ENCODE measurements at places on chromosomes 4 and X.

DNA sequence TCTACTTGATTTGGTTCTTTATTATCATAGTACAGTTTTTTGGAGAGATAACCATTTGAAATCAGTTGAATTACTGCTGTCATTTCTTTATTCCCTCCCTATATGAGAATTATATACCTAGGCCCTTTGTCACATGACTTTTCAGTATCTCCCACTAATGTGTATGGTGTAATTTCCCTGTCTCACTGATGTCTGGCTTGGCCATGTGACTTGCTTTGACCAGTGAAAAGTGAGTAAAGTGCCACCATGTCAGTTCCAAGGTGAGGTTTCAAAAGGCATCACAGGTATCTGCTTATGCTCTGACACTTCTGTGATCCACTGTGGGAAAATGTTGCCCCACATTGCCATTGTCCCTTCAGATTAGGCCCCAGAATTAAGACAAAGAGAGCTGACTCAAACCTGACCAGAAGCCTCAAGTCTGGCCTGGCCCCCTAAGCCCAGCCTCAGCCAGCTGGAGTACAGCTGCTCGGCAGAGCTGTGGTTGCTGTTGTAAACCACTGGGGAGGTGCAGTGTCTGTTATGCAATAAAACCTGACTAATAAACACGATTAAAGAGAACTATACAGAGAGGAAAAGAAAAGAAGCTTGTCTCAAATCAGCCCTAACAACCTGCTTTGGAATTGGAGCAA lies 27.5 kb downstream of the SETD7 start:
- peak; percentile 80 for DNase-seq

- DNase-seq: no peak
These were observed 2.5 kb upstream of the SOX3 start for GRCh38 chrX:140507223-140507981.

DNA sequence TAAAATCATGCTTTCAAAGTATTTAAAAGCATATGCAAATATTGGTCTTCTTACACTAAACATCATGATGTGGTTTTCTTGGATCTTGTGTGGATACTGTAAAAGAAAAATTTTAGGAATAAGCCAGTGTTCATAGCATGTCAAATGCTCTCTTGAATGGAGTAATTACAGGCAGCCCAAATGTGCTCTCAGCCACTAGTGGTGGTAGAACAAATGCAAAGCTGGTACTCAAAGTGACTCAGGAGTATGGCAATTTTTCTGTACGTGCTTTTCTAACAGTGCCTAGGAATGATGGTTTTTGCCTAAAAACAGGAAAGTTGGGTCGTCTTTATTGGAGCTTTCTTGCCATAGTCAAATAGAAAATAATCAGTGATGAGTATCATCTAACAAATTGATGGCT lies 19.9 kb downstream of the PGRMC2 start:
- no peak for DNase-seq

DNA sequence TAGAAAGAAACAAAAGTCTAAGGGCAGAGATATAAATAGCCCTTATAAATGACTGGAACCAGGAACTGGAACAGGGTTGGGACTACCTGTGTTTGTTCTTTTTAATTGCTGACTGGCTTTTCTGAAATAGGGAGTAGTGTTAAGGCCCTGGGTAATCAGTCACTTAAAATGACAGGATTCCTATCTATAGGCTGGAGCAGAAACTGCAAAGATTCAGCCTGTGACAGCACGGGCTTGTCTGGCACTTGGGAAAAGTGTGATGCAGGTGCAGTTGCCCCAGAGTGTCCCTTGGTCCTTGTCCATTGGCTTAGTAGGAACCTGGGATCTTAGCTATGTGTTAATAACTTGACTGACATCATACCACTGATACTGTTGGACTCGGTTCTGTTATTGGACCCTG lies 14.7 kb upstream of the PLAC8 start:
- no peak for DNase-seq

- no peak for DNase-seq
These were observed 602.4 kb upstream of the PRKX start for GRCh38 chrX:4315891-4316290.

- no peak for DNase-seq
These were observed 8.5 kb downstream of the LRPAP1 start for GRCh38 chr4:3523628-3524221.

- DNase-seq: no peak
These were observed 341 bp upstream of the PRPS2 start for GRCh38 chrX:12790885-12791256.

DNA sequence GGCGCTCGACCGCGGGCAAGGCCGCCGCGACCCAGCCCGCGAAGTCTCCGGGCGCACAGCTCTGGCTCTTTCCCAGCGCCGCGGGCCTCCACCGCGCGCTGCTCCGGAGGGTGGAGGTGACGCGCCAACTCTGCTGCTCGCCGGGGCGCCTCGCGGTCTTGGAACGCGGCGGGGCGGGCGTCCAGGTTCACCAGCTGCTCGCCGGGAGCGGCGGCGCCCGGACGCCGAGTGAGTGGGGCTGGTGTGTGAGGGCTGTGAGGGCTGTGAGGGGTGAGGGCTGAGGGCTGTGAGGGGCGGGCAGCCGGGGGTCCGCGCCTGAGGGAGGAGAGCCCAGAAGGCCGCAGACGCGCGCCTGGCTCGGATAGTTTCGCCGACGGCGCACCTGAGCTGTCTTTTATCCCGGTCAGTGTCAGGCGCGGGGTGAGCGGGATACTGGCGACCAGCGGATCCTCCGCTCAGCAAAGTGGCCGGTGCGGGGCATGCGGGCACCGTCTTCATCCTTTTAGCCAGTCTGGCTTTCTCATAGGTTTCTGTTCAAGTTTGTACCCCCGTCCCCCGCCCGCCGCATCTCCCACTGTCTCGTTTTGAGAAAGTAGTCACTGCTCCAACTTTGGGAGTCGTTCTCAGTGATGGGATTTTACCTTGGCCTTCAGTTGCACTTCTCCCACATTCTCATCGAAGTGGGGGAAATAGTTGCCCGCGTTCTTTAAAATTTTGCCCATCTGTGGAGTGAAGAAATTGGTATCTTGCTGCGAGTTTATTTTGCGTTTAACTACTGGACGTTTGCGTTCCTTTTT lies 586 bp downstream of the HERC5 start:
- DNase-seq: no peak

DNA sequence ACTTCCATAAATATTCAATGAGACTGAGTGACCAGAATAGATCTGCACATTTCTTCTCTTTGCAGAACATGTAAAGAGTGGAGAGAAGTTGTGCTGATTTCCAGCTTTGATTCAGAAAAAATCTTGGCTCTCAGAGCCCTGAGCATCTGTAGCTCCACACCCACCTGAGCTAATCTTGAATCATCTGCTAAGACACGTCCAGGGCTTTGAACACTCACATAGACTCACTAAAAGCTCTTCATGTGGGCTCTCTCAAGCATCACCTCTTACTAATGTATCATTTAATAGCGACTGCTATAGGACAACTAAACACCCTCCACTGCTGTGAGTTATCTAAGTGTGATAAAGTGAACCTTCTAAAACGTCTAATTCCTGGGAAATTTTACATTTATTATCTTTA lies 147.7 kb upstream of the GRIA3 start:
- DNase-seq: no peak

GRCh38 chrX:151000861-151001331 lies 17.8 kb downstream of the HMGB3 start:
- DNase-seq: no peak

- no peak for DNase-seq
These were observed 118.1 kb downstream of the SORCS2 start for GRCh38 chr4:7310451-7310850.

DNA sequence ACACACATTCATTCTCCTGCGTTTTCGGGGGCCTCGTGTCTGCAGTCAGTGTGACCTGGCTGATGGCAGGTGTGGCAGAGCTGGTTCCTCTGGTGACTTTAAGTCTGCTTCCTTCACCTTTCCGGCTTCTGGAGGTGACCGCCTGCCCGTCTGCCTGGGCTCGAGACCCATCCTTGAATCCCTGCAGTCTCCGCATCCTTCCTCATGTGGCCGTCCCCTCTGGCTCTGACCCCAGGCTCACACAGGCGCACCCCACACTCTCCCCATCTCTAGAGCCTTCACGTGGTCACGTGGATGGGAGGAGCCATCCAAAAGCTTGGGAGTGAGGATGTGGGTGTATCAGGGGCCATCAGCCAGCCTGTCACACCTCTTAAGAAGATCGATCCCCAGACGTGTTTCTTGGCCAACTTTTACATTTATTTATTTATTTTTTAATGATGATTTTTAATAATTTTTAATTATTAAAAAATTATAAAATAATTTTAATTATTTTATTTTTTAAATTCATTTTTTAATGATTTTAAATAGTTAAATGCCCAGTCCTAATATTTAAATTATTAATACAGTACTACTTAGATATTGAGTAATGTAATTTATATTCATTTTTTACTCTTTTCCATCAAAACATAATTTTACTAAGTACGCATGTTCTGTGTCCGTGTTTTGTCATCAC lies 20.9 kb downstream of the RGS12 start:
- no peak for DNase-seq

- DNase-seq: no peak
These were observed 60.6 kb downstream of the GSPT2 start for GRCh38 chrX:51803833-51804232.

GRCh38 chrX:148933881-148934280 lies 433.5 kb downstream of the AFF2 start:
- DNase-seq: no peak

DNA sequence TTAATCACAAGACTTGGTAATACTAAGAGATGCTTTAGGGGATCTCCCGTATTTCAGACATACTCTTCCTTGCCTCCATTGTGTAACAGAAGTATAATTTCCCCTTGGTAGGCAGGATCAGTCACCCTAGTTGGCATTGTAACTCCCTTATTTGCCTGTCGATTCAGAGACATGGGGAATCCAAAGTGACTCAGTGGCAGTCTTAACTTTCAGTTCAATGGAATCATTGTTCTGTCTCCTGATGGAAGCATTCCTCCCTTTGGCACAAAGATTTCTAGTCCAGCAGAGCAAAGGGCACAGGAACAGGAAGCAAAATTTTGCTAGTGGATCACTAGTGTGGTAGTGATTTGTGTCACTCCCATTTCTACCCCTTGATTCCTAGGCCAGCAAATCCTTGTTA lies 80.4 kb downstream of the DCUN1D4 start:
- no peak for DNase-seq

DNA sequence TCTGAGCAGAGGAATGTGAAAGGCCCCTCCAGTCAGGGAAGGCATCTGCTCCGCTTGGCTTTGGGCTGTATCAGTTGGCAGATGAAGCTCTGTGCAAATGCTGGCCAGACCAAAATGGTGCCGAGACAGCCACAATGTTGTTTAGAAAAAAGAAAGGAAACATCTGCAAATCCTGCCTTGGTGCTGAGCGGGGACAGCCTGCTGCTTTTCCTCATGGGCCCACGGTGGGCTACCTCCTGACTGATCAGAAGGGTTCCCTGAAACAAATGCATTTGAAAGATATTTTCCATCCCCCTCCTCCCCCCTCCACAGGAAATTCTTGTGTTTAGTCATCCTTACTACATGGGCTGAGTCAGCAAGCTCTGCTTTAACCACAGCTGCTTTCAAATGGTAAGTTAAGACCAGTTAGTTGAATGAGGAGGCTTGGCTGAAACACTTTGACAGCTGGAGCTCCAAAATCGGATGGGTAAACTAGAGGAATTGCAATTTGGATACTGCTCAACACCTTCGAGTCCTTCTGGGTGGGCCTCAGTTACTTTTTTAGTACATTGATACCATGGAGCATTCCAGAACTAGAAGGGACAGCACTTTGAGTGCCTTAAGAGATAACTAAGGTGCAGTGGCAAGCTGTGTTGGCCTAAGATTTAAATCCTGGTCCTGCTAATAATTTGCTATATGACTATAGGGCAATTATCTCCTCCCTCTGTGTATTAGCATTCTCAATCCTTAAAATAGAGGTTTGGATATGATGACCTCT lies 36.0 kb downstream of the PLAC1 start:
- no peak for DNase-seq

DNA sequence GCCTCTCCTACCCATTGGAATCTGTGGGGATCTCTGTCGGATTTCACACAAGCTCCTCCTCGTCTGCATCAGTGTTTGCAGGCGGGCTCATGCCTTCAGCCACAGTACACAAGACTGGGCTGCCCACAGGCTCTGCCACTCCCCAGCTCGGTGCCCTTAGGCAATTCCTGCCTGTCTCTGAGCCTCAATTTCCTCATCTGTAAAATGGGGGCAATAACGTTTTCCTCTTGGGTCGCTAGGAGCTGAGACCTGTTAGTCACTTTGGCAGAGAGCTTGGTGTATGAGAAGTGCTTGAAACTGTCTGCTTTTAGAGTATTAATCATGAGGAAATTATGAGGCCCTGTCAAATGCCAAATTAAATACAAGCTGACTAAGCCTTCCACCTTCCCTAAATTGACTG lies 27.6 kb upstream of the MSX1 start:
- no peak for DNase-seq

GRCh38 chr4:113563691-113564378 lies 197.7 kb downstream of the CAMK2D start:
- DNase-seq: no peak

DNA sequence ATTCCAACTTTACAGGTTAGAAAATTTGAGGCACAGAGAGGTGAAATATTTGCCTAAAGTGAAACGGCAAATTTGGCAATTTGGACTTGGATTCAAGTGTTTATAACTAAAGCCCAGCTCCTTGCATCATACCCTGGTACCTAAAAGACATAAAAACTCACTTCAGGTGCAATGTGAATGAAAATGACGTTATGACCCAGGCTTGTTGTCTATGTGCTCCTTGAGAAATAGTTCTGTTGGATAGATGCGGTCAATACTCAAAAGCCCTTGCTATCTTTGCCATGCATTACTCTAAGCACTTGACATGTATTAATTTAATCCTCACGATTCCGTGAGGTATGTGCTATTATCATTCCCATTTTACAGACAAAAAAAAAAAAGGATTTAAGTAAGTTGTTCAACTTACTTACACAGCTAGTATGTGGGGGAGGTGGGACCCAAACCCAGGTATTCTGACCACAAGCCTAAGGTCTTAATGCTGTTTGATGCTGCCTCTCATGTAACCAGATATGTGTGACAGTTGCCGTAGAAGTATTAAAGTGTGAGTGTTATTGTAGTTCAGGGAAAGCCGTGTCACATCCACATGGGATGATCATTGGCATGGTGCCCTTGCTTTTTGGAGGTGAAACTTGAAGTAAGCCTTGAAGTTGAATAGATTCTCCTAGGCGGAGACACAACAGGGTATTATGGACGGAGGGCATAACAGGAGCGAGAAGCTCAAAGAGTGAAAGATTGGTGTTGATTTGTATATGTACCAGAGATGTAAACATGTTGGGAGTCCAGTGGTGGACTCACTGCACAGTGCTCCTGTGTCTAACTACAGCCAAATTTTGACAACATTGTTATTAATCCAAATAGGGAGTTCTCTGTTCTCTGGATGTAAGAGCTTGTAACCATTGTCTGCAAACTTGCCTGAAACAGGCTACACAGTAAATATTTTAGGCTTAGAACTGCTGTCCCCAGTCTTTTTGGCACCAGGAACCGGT lies 3.1 kb downstream of the SCML1 start:
- no peak for DNase-seq

GRCh38 chr4:149985981-149986380 lies 92.3 kb upstream of the DCLK2 start:
- no peak for DNase-seq

DNA sequence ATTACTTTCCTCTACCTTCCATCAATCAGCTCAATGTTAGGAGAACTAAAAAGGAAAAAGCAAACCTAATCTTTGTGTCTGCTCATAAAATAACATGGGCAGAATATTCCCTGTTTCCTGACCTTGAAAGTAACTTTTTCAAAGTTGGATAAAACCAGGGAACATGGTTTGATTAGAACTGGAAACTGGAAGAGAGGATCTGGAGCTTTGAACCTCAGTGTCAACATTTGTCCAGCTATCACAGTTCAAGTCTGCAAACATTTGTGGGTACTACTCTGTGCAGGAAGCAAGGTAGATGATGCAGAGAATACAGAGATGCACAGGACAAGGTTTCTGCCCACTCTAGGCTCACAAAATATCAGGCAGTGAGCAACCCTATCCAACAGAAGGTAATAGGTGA lies 86.4 kb upstream of the TAB3 start:
- no peak for DNase-seq
